ENCODE measurements at places on chromosomes 1 and 21.
A peak's percentile ranks its signal among the peaks of the same experiment; 100 is the strongest.

- DNase-seq: no peak
Measured at GRCh38 chr21:34612557-34612956, 2.4 kb downstream of the RCAN1 start.

GRCh38 chr1:147892216-147892615, 10.4 kb upstream of the GJA8 start:
- no peak for DNase-seq

DNA sequence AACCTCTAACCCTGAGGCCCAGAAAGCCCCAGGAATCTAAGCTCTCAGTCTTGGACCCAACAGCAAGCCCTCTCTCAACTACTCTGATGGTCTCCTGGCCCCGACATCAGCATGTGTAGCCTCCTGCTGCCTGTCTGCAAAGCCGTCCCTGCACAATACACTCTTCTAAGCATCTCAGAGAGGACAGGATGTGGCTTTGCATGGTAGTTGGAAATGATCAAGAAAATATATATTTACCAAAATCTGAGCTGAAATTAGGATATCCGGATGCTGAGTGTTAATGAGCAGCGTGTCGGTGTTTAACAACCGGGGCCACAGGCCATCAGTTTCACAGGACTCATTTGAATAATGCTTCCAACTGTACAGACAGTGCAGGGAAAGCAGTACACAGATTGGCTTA, 59.1 kb upstream of the SIM2 start:
- no peak for DNase-seq

DNA sequence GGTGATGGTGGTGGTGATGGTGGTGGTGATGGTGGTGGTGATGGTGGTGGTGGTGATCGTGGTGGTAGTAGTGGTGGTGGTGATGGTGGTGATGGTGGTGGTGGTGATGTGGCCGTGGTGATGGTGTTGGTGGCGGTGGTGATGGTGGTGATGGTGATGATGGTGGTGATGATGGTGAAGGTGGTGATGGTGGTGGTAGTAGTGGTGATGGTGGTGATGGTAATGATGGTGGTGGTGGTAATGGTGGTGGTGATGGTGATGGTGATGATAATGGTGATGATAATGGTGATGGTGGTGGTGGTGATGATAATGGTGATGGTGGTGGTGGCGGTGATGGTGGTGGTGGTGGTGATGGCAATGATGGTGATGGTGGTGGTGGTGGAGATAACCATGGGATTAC, 6.8 kb upstream of the COL6A2 start:
- DNase-seq: no peak

GRCh38 chr1:83574791-83575190, 424.1 kb downstream of the TTLL7 start:
- DNase-seq: no peak

GRCh38 chr1:221543529-221544120, 198.3 kb downstream of the DUSP10 start:
- no peak for DNase-seq

DNA sequence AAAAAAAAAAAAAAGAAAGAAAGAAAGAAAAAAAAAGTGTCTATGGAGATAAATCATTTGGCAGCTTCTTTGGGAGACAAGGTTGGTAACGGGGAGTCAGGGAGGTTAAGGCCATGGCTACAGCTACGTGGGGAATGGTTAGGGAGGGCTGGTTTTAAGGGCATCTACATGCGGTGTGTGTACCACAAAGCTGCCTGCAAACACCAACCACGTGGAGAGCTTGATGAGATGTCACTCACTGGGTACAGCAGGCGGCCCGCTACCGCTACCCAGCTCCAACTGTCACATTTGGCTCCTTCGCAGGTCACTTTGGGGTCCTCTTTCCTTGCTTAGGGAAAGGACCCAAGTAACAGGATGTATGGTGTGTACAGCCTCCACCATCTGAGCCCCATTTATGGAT, 4.2 kb downstream of the NPPB start:
- no peak for DNase-seq

GRCh38 chr1:78619803-78620579, at the start of gene IFI44L:
Gene IFI44L (plus strand): TSS chr1:78620448. CDS start chr1:78627916, 7,468 bp downstream.
- peak; percentile 0 for DNase-seq
